ENCODE measurements at places on chromosomes 5 and 9.

- no peak for DNase-seq
Measured at GRCh38 chr9:109537288-109537687, 39.2 kb upstream of the PTPN3 start.

GRCh38 chr5:141742866-141743851, 61.1 kb upstream of the ARAP3 start:
- DNase-seq = no peak

DNA sequence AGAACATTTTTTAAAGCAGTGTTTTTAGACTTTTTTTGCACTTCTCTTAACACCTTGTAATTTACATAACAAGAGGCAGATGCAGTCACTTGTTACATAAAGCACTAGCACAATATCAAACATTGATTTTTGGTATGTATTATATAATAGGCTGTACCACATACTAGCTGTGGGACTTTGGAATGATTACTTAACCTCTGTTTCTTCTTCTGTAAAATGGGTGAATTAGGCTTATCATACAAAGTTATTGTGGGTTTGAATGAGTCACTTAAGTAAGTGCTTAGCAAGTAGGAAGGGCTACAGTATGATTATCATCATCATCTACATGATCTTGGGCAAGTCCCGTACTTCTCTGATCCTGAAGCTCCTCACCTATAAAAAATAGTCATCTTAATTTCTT, 2.1 kb downstream of the FAM81B start:
- no peak for DNase-seq

GRCh38 chr5:145912019-145912418, 24.4 kb upstream of the SH3RF2 start:
- DNase-seq = no peak

DNA sequence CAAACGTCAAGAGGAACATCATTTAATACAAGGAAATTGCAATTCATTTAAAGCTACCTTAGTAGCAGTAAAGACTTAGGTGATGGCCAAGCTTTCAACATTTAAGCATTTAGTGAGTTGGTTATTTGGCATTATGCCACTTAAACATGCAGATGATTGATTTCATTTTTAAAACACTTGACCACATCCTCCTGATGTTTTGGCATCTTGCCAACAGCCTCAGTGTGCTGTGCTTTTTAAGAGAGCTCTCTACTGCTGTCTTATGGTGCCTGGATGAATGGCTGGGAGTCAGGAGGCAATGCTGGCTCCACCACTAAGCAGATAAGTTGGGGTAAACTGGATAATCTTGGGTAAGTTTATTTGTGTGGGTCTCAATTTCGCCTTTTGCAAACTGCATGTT, 364.5 kb downstream of the MAN2A1 start:
- DNase-seq = no peak

DNA sequence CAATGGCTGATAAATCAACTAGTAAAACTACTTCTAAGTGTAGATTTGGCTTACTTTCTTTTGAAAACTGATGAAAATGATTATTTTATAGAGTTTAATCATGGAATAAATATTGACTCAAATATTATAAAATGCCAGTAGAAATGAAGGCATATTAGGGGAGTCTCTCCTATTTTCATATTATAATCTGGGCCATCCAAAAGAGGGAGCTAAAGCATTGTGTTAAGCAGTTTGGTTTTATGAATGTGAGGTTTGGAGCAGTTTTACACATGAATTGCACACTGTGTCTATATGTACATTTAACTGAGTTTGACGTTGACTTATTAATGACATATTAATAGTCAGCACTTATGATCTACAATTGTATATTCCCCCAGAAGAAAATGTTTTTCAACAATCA, 17.4 kb downstream of the CDH9 start:
- DNase-seq = no peak

DNA sequence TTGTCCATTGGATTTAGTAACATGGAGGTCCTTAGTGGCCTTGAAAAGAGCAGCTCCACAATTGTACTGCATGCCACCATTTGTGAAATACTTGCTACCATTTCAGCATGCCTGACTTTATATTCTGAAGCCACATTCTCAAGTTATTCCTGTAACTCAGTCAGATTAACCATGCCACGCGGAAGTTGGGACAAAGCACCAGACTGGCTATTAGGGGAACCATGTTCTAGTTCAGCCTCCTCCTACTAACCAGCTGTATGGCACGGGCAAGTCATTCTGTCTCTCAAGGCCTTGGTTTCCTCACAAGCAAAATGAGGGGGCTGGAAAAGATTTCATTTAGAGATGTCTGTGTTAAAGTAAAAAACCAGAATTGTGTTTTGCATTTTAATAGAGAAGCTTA, 418.0 kb downstream of the PLK2 start:
- no peak for DNase-seq

Measured in cortex of kidney (tissue), 1 donor.